ENCODE measurements at places on chromosomes 5 and 9. TPM values are rescaled to one million over a fixed set of nuclear protein-coding genes. Genes with fewer than 3 reads are reported as not detected.

PAPPA gene
- total RNA-seq: not detected

NPDC1 gene
- 80.1 TPM for total RNA-seq

SOX30 gene
- total RNA-seq: 0.29 TPM

SOHLH1 gene
- total RNA-seq: not detected

OR13J1 gene
- total RNA-seq: not detected

HSPB3 gene
- total RNA-seq: not detected

NMUR2 gene
- total RNA-seq: not detected

PCDHA8 gene
- not detected for total RNA-seq

IFNE gene
- not detected for total RNA-seq

GABRA6 gene
- not detected for total RNA-seq

EGFLAM gene
- total RNA-seq: not detected

Measured in activated T-helper 1 cell treated with anti-CD3 and anti-CD28 coated beads, Interleukin-12 subunit alpha, Interleukin-12 subunit beta, Interleukin-2, Interleukin-4 antibody, amounts not matched to agents 30 ng/mL and 10 ng/mL and 1 ng/mL, durations not matched to agents 14 hours and 24 hours and 36 hours (primary cell).